Activated T-cell treated with anti-CD3 and anti-CD28 coated beads for 48 hours (primary cell): ENCODE measurements at places on chromosomes 13 and 19.

GRCh38 chr13:110983241-110983640 is 68.4 kb upstream of the ANKRD10 start:
- no peak for DNase-seq

GRCh38 chr13:100115693-100116254 is 26.9 kb downstream of the PCCA start:
- no peak for DNase-seq

DNA sequence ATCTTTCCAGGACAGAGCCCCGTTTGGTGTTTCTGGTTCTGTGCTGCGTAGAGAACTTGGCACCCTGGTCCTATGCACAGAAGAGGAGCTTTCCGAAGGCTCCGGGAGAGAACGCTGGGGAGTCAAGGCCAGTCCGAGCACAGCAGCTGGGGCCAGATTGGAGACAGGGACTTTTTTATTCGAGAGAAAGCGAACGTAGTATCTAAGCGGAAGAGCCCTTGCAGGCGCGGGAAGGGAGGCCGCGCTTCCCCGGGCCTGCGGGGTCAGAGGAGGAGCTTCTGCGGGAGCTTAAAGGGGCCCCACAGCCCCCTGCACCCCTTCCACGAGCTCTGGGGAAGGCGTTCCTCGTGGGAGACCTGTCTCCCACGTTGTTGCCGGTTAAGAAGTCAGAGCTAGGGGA is 48.6 kb upstream of the ARHGEF7 start:
- DNase-seq = no peak

DNA sequence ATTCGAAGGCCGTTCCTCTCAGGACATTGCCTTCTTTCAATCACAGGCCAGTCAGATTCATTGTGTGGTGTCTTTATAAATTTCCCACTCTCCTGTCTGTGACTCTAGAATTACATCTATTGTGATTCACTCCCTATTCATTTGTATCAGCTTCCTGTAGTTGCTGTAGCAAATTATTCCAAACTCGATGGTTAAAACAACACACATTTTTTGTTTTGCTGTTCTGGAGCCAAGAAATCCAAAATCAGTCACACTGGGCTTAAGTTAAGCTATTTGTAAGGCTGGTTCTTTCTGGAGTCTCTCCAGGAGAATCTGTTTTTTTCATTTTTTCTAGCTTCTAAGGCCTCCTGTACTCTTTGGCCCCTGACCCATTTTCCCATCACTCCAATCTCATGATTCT is 1487.0 kb upstream of the SLC10A2 start:
- no peak for DNase-seq

DNA sequence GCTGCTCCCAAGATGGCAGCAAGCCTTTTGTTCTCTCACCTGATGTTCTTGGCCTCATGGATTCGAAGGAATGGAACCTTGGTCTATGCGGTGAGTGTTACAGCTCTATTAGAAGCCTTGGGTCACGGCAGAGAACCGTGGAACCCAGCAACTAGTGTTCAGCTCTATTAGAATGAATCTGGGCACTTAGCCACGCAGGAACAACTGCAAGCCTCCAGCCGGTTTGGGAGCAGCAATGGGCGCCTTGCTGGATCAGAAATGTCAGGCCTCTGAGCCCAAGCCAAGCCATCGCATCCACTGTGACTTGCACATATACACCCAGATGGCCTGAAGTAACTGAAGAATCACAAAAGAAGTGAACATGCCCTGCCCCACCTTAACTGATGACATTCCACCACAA is 1100.7 kb upstream of the PRR20A start:
- no peak for DNase-seq

GRCh38 chr19:39867133-39867532 is 21.0 kb upstream of the FBL start:
- DNase-seq = no peak

GRCh38 chr19:45528744-45529419 is 21.6 kb downstream of the VASP start:
- DNase-seq = peak; percentile 12

DNA sequence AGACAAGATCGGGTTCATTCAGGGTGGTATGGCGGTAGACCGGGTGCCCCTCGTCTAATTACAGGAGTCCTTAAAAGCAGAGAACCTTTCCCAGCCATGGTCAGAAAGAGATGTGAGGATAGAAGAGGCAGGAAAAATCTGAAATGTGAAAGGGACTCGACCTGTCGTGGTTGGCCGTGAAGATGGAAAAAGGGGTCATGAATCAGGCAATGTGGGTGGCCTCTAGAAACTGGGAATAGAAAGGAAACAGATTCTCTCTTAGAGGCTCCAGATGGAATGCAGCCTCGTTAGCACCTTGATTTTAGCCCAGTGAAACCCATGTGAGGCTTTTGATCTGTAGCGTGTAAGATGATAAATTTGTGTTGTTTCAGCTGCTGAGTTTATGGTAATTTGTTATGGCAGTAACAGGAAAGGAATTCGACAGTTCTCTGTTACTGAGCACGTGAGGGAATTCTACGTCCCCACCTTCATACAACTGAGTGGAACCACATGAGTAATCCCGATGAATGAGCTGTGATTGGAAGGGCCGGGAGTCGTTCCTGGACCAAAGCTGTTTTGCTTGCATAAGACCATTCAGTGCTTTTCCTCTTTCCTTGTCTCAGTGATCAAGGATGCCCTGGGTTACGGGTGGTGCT is 11.0 kb upstream of the CA11 start:
- DNase-seq = no peak

GRCh38 chr13:95552208-95552538 is 347 bp upstream of the CLDN10 start:
- DNase-seq = no peak

DNA sequence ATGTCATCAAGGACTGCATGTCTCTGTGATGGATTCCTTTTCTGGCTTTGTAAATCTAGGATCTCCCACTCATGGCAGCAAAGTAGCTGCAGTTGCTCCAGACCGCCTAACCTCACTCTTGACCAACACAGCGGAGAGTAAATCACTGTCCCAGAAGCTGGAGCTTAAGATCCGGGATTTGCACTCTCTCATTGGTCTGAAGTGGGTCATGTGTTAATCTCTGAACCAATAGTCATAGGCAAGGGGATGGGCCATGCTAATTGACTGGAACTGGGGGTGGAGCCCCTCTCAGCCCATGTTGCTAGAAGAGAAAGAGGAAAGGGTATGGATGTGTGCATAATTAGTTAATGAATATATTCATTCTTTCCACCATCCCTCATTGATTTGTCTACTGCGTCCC is 34.0 kb downstream of the VAV1 start:
- no peak for DNase-seq

DNA sequence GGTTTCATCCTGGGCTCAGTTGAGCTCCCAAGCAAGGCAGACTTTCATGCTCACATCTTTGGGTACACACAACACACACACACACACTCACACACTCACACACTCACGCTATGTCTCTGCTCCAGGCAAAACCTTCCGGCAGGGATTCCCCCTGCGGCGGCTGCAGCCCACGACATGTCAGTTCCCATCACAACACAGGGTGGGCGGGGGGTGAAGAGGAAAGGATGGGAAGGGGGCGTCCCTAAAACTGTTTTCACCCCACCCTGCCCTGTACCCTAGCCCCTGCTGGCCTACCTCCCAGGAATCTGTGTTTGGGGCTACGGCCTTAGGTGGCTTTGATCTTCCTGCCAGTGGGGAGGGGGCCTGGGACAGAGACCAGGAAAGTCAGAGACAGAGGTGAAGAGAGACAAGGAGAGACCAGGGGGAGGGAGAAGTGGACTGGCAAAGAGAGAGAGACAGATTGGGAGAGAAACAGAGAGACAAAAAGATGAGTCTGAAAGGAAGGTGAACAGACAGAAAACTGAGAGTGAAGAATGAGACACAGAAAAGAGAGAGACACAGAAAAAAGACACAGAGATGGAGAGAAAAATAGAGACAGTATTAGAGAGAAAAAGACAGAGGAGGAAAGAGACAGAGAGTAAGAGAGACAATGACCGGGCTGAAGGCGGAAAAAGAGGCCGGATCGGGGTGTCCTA is 3.9 kb downstream of the LRFN1 start:
- DNase-seq = no peak

DNA sequence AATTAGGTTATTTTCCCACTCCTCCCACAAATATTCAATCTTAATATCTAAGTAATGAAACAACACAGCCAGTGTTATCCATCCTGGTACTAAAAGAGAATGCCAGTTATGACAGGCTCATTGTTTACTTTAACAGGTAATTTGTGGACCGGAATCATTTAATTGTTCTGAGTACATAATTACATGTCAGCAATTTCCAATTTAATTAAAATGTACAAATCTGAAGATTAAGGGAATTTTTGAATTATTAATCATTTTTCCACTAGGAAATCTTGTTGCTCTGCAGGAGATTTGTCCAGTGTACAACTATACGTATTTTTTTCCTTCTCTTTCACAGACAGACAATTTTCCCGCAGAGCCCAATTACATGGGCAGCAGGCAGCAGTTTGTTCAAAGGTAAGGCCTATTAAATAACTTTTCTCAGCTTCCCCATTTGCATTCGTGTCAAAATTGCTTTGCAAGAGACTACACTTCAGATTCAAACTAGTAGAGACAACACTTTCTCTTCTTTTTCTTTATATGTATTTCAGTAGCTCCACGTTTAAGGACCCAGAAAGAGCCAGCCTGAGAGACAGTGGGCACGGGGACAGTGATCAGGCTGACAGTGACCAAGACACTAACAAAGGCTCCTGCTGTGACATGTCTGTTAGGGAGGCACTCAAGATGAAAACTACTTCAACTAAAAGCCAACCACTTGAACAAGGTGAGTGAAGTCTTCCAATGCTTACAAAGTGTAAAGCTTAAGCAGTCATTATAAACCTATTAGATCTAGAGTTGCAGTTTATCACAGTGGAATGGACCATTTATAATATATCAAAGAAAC is 34.8 kb downstream of the PCDH17 start:
- DNase-seq = no peak

- DNase-seq = no peak
Measured at GRCh38 chr19:45195764-45196163, 17.2 kb downstream of the BLOC1S3 start.

- DNase-seq = no peak
Measured at GRCh38 chr13:21924958-21925357, 254.1 kb downstream of the FGF9 start.

DNA sequence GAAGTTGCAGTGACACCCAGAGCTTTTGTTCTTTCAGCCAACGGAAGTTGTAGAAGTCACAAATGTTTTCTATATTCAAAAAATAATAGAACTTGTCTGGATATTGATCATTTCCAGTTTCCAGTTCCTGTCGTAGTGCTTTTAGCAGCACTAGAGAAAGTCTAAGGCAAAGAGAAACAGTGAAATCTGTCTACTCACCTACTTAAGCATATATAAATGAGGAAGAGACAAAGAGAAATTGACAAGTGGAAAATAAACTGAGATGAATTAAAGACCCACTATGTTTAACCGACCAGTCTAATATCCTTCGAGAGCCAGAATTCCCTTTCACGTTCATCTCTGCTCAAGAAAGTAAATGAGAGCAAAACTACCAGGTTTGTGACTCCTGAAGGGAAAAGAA is 36.7 kb downstream of the DACH1 start:
- DNase-seq = no peak

DNA sequence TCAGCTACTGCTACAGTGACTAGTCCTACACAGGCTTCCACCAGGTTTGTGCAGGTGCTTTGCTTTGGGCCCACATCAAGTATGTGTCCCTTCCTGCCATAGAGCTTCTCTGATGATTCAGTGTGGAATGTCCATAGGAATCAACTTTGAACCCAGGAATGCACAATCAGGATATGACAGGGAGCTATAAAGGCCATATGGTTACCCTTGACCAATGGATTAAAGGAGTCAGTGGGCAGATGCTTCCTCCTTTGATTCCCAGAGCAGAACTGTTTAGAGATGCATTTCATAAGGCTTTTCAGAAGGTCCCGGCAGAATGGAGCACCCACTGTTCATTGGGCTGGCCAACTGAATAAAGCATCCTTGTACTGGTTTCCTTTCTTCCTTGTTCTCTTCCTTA is 145.2 kb upstream of the WASF3 start:
- DNase-seq = no peak

DNA sequence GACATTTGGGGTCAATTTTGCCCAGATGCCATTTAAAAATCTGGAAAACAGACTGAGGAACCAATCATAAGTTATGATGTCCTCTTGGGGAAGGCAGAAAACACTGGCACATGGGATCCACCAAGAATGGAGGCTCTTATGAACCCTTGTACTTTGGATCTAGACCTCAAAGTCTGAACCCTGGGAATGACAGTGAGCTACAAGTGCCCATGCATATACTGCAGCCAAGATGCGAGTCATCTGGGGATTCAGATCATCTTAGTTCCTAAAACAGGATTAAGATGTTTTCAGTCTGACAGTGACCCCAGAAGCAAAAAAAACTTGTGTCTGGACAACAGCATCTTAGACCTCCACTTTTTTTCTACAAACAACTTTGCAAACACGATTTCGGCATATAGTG is 100.2 kb upstream of the SIAH3 start:
- no peak for DNase-seq

GRCh38 chr13:25380082-25380481 is 8.3 kb downstream of the ATP8A2 start:
- DNase-seq = no peak

- no peak for DNase-seq
Measured at GRCh38 chr19:14774373-14774772, 4.0 kb downstream of the ADGRE2 start.

DNA sequence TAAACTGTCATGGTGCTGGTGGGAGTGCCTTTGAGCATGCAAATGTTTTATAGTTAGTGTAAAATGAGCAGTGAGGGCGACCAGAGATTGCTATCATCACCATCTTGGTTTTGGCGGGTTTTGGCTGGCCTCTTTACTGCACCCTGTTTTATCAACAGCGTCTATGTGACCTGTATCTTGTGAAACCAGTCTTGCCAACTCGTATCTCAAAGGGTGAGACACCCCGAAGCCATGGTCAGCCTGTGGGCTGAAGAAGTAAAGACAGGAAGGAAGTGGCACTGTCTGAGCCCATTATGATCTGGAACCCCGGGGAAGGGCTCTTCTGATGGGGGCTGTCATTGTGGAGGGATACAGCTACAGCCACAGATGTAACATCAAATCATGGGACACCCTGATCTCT is 81.5 kb upstream of the FAM216B start:
- no peak for DNase-seq

GRCh38 chr19:2215281-2215751 is 20.8 kb downstream of the PLEKHJ1 start:
- DNase-seq = no peak

DNA sequence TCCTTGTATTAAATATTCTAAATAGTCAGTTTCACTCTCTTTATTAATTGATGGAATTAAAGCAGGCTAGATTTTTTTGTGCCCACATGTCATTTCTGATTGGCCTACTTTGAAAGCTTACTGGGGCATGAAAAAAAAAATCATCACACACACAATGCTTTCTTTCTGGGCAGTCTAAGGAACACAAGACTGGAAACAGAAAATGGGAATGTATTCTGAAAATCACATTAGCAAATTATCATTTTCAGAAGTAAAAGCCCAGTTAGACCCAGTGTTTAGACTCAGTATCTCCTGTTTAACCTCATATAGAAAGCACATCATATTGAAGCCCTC is 339.4 kb downstream of the SPRY2 start:
- no peak for DNase-seq
